GM23338 (cell line): ENCODE measurements at places on chromosomes 16 and 17.

DNA sequence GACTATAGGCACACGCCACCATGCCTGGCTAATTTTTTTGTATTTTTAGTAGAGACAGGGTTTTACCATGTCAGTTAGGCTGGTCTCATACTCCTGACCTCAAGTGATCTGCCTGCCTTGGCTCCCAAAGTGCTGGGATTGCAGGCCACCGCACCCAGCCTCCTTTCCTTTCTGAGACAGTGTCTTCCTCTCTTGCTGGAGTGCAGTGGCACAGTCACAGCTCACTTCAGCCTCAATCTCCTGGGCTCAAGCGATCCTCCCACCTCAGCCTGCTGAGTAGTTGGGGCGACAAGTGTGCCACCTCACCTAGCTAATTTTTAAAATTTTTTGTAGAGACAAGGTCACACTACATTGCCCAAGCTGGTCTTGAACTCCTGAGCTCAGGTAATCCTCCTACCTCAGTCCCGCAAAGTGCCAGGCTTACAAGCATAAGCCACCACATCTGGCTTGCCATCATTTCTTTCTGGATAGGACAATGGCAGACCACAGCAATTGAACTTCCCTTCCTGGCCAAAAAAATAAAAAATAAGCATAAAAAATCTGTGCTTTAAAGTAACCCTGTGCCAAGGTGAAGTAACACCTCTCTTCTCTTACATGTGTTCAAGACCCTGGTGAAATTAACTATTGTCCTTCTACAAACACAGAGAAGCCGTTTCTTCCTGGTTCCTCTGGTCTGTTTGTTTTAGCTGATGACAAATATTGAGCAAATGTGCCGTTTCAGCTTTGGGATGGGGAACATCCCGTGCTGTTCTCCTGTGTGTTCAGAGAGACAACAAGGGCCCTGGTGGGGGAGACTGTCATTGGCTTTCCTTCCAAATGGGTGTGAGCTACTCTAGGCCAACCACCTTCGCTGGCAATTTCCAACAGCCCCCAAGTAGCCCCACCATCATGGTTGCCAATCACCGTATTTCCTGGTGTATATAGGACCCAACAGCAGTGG, 60.2 kb downstream of the EMP2 start:
- DNase-seq, result no peak

- DNase-seq, result peak; percentile 27
Observed at GRCh38 chr17:15659663-15660062, 24.4 kb downstream of the TRIM16 start.

GRCh38 chr16:69839798-69840409, 77.8 kb downstream of the WWP2 start:
- DNase-seq, result no peak

DNA sequence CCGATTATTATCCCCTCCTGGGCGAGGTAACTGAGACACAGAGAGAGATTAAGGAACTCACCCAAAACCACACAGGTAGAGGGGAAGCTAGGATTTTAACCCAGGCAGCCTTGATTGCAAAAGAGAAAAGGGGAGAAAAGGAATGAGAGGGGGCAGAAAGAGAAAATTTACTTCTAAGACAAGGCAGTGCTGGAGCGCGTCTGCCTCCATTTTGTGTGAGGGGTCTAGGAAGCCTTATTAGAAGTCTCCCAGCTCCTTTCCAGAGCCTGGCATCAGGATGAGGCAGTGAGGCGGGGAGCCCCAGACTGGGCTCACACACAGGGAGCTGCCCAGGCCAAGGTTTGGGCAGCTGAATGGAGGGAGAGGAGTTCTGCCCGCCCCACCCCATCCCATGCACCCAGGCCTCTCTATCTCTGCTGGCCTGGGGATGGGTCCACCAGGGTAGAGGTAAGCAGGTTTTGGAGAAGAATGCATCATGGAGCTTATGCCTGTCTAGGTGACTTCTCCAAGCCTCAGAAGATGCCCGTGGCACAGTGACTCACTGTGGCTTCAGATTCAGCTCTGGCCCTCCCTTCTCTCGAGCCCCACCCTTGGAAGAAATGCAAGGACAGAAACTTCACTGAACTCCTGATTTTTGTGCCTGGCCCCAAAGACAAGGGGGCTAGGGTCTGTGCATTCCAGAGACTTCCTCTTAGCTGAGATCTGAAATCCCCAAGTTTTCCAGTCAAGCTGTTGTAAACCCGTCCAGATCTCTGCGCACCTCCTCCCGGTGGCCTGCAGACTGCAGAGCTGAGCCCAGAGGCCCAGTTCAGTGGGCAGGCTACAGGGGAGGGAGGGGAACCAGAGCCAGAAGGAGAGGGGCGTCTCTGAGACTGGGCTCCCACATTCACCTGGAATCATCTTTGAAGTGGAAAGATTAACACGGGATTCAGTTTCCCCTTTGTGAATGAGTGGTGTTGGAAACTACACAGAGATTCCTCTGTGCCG, 95.1 kb upstream of the CDH5 start:
- DNase-seq, result no peak

DNA sequence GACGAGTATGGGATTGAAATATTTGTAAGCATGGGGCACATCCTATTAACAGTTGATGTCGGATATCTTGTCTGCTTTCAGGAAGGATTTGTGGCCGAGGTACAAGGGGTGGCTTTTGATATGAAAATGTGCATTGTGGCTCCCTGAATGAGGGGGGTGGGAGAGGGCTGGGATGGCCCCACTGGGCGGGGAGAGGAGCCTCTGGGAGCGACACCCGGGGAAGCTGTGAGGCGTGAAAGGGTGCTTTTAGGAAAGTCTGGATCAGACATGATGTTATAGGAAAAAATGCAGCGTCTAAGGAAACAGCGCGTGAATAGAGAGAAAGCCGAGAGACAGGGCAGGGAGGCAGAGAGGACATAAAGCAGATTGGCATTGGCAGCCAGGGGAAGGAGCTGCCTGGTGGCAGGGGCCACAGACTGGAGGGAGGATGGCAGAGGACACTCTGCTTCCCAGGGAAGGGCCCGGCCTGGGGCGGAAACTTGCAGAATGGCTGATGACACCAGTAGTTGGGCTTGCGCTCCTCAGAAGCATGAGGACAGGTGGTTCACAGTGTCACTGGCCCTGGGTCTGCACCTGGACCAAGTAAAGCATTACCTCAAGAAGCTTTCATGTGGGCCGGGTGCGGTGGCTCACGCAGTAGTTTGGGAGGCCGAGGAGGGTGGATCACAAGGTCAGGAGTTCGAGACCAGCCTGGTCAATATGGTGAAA, 95.7 kb downstream of the NTN1 start:
- no peak for DNase-seq
